NCI-H69 (cell line): ENCODE measurements at places on chromosomes 7 and 10.
A peak's percentile ranks its signal among the peaks of the same experiment; 100 is the strongest.

GRCh38 chr7:138741453-138741735, 40.2 kb upstream of the SVOPL start:
- no peak for DNase-seq

- no peak for DNase-seq
Measured at GRCh38 chr10:28949005-28950004, 272.0 kb downstream of the BAMBI start.

DNA sequence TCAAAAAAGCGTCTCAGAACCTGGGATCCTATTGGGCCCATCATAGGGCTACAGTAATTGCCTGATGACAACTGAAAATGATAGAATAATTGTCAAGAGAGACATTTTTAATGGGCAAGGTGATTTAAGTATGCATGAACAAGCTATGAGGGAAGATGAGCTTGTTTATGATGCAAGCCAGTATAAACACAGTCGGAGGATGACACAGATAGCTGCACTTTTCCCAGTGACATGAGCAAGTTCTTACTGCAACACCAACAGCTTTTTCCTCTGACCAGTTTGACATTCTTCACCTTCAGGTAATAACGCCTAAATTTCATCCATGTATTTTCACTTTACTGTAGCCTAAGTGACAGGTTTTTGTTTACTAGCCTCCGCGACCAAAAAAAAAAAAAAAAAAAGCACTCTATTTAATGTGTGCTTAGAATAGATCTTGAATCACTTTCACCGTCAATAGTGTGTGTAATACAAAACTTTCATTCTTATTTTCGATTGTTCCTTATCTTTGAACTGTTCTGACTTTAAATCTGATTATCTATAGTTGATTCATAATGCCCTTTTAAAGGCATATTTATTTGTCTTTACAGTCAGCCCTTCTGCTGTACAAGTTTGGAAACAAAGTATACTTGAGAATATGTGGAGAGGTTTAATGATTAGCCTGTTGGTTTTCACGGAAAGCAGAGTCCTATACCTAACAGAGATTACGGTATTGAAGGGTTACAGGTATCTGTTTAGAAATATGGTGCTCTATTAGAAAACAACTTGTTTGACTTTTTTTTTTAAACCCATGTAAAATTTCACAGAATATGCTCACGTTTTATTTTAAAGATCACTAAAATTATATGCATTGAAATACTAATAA, 1.7 kb downstream of the FOXP2 start:
- DNase-seq: peak; percentile 67

DNA sequence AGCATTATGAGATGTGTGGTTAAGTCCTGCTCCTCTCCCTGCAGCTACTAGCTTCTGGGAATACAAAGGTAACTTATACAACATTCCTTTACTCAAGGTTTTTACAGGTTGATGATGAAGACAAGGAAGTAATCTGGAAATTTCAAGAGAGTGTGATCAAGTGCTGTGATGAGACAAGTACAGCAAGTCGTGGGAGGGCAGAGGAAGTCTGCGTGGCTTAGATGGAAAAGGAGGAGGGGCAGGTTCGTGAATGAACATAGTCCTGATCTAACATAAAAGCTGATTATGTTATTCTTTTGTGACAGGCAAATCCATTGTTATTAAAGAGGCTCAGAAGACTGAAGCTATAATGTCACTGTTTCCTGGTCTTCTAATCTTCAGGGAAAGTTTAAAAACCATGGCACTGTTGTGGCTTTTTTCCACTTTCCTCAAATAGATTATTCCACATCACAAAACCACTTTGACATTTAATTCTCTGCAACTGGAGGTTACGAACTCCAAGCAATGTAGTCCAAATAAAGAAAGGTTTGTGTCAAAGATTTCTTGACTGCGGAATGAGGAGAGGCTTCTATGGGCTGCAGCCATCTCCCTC, 84.1 kb downstream of the CPXM2 start:
- DNase-seq: no peak

DNA sequence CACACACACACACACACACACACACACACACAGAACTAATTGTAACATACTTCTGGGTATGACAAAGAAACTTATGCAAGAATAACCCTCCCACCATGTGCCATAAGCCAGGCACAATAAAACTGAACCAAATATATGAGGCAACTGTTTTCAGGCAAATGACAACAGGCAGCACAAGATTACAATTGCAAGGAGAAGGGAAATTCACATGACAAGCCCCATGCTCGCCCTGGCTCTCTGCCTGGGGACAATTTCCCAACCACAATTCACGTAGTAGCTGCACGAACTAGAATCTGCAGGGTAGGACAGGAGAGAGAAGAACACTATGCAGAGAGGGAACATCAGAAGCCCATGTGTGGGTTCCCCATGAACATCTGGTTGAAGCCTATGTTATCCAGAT, 143.3 kb downstream of the CALN1 start:
- DNase-seq: no peak

- DNase-seq: no peak
Measured at GRCh38 chr10:131920693-131921092, 19.9 kb downstream of the PPP2R2D start.

DNA sequence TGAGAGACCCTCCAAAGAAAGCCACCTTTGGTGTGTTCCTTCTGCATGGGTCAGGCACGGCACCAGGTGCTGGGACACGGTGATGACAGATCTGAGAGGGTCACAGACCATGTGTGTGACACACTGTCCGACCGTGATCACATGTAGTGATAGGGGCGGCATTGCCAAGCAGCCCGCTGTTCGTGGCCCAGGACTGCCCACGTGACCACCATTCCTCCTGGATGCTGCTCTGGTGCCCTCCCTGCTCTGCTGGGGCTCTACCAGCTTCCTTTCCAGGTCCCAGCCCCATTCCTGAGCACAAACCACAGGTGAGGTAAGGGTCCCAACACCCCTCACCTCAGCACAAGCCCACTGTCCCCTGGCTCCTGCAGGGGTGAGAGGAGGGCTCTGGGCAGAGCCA, 10.1 kb upstream of the SLC18A3 start:
- DNase-seq: no peak

GRCh38 chr10:90859321-90859751, 1.5 kb upstream of the HTR7 start:
- DNase-seq: no peak
